Astrocyte of the spinal cord (primary cell): ENCODE measurements at places on chromosomes 2 and 18.

DNA sequence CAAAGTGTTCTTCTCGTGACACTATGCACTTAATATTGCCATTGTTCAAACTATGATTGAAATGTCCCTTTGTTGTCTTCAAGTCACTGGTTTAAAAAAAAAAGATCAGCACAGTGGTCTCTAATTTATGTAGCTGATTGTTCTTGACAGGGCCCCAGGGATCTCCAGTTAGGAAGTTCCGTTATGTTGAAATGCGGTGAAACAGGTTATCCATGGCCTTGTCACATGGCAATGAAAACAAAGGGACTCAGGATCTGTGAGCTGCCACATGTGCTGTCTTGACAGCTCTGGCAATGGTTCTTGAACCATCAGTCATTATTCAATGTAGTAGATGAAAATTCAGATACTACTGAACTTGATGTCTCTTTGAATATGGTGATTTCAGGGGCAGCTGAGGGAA is 147.4 kb downstream of the SETBP1 start:
- DNase-seq, result no peak

DNA sequence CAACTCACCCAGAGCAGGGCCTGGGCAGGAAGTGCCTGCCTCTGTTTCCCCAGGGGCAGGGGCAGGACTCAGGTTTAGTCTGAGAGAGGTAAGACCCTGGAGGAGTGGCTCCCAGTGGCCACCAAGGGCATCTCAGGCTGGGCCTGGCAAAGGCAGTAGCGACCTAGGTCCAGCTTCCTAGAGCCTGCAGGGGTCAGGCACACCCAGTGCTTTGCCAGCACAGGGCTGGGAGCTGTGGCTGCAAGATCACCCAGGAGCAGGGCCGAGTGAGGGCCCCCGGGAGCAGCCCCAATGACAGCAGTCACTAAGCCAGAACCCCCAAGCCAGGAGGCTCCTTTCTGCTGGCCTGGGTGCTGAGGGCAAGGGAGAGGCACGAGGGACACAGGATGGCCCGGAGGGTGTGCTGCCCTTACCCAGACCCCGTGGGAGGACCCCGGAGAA is 8.8 kb upstream of the DUSP2 start:
- no peak for DNase-seq

- DNase-seq, result no peak
Measured at GRCh38 chr2:174959787-174960186, 45.4 kb downstream of the CHN1 start.

DNA sequence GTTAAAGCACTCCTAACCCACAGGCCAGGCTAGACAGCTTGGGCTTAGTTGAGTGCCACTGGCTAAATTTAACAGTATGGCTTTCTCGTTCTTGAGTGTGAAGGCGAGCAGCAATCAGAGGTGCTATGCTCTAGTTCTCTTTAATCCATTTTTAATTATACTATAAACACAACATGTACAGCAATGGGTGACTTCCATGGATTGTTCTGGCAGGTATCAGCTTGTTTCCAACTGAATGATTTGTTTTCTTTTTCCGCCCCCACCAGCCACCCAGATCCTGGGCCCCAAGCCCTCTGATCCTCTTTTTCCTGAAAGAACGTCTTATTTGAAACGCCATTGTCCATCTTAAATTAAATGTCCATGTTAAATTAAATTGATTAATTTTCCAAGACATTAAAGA is 244.8 kb downstream of the IKZF2 start:
- DNase-seq, result no peak

DNA sequence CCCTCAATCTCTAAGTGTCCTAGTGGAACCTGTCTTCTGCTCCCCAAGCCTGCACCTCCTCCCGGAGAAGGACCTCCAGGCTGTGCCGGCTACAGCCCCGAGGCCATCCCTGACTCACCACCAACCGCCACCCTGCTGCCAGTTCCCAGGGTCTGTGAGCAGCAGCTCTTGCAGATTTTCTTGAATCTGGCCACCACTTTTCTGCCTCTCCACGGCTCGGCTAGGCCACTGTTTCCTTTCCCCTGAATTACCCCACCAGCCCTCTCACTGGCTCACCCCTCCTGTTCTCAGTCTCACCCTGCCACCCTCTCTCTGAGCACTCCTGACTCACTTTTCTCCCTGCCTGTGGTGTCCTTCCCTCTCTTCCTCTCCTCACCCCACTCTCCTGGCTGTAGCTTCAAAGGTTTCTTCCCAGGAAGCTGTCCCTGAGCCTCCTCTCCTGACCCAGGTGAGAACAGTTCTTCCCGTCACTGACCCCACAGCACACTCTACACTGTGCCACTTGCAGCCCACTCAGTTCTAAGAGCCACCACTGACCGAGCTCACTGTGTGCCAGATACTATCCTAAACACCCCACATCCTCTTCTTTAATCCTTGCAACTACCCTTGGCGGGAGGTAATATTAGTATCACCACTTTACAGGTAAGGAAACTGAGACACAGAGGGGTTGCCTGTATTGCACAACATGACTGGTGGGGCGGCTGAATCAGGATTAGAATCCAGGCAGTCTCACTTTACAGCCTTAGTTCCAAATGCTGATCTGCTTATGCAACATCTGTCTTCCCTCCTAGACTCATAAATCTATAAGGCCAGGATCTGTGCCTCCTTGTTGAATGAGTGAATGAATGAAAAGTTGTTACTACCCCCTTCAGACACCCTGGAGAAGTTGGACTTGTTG is 111.6 kb downstream of the SMAD7 start:
- DNase-seq, result peak; percentile 76

DNA sequence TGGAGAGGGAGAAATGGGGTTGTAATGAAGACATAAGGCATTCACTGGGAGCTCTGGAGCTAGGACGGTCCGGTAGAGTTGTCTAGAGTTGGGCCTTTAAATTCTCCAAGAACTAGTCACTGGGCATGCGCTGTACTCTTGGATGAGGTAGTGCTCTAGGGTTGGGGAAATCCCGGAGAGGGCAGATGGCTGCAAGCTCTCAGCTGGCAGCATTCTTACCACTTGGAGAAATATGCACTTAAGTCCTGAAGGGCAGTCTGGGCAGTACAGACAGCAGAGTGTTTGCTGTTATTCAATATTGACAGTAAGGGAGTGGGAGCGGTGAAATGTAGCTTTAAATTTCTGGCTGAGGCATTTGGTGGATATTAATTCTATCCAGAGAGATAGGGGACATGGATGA is 214.6 kb downstream of the RDH14 start:
- DNase-seq, result peak; percentile 40

DNA sequence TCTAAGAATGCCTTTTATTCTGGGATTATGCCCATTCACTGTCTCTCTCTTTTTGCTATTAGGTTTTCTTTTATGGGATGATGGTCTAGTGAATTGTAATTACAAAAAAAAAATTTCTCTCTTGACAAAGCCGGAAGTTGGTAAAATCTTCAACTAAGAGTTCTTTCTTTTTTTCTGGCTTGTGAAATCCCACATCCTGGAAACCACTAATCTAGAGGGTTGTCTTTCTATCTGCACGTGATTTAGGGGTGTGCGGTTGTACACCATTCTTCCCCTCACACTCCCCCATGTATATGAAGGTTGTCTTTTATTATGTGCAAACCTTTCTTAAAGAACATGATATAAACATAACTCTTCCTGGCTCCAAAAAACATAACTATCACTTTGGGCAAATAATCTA is 52.0 kb downstream of the GATA6 start:
- no peak for DNase-seq

DNA sequence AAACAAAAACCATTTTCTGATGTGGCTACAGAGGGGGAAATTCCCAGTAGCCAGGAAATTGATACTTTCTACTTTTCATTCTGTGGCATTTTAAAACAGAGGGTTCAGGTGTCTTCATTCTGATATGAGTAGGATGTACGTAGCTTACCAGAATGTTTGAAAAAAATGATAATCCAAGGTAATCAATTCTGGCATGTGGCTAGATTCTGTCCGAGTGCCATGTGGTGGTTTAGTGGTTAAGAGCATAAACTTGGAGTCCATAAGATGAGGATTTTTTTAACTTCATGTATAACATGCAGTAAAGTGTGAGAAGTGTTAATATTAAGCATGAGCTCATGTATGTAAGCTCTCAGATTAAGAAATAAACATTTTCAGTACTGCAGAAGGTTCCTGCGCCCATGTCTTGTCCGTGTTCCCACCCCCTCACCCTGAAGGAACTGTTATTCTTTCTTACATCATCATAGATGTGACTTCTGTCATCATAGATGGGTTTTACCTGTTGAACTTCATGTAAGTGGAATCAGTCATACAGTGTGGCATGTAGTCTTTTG is 4.5 kb downstream of the B3GNT2 start:
- no peak for DNase-seq

GRCh38 chr2:143466391-143466790 is 337.2 kb downstream of the ARHGAP15 start:
- DNase-seq, result no peak
